Activated T-helper 1 cell treated with Interleukin-2 at 50 U/mL for 16 hours (primary cell): ENCODE measurements at places on chromosomes 13 and 19.

DNA sequence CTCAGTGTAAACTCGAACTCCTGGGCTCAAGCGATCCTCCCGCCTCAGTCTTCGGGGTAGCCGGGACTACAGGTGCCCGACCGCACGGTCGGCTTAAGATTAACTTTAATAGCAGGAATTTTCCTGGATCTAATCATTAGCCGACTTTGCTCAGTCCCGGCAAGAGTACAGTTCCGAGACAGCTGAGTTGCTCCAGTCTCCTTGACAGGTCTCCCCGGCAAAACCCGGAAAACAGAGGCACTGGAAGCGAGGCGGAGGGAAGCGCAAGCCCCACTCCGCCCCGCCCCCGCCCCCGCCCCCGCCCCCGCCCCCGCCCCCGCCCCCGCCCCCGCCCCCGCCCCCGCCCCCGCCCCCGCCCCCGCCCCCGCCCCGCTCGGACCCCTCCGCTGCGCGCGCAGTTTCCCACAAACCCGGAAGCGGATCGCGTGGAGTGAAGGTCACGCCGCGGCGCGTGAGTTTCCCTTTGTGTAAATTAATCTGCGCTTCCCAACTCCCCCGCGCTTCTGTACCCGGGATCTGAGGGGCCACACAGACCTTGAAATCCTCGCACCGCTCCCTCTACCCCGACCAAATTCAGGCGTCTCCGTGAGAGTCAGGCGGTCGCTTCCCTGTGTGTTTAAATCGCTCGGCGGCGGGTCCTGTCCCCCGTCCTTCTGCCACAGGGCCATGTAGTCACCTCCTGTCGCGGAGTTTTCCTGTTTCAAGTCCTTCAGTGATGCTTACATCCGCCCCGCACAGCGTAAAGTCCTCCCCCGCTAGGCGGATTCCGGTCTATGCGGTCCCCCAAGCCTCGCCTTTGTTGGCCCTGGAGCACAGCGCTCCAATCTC, at the start of gene ZNF480:
TSS of gene ZNF480 (plus strand) at position 397 of the 828 bp plus-strand sequence. CDS start 3,244 bp downstream, outside the sequence.
- peak; percentile 79 for DNase-seq

DNA sequence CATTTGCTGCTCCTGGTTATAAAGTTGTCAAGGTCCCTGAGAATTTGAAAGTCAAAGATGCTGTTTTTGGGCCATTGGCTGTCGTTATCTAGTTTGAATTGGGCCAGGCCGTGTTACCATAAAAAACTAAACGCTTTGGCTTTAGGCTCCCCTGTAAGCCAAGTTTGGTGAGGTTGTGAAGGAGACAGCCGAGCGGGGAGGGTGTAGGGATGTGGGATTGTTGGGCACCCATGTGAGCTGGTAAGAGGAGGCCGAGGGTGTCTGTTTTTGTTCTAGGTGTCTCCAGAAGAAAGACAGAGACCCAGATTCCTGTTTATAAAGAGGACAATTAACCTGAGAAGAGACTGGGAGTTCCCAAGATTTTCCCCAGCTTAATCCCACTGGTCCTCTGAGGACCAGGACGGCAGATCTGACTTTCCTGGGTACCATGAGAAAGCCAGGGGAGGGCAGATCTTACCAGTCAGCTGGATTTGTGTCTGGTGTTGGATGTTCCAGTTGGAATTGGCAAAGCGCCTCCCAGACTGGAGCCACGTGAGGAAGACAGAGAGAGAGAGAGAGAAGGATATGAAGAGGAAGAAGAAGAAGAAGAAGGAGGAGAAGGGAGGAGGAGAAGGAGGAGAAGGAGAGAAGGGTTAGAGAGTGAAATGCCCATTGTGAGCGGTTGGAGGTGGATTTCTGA, 25.1 kb downstream of the TMEM255B start:
- DNase-seq = no peak

DNA sequence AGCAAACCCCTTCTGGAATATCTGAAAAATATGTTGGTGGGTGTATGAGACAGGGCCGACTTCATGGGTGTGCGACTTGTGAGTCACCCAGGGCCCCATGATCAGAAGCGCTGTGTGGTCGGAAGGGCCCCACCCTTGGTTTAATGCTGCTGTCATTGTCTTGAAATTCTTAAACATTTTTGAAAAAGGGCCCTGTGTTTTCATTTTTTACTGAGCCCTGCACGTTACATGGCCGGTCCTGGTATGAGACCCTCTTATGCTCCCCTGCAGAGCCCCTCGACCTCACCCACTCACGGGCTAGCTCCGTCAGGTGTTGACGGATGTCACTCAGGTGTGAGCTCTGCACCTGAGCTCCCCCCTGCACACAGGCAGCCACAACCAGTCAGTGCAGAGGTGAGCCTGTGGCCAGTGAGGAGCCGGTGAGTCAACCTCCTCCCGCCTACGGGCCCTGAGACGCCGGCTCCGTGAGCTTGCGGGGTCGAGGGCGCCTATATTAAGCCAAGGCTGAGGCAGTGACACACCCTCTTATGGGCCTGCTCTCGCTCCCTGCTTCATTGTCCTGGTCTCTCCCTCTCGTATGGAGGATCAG, 27.7 kb downstream of the GADD45B start:
- peak; percentile 67 for DNase-seq

- no peak for DNase-seq
Measured at GRCh38 chr13:37106642-37107041, 1.2 kb upstream of the CSNK1A1L start.

- DNase-seq = peak; percentile 54
Measured at GRCh38 chr19:5138606-5139582, 170.0 kb downstream of the KDM4B start.

DNA sequence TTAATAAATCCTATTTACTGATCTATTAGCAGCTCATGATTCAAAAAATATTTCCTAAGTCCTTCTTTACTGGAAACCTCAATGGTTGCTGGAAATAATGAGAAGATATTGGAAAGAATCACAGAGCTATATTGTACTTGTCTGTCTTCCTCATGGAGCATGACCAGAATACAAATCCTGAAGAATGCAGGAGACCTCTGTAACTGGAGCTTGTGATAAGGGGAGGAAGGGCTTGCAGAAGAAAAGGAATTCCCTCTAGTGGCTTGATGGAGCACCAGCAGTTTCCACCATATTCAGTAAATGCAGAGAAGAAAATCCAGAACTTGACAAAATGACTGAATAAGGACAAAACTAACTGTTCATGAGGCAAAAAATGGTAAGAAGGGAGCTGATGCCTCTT, 1333.1 kb downstream of the EFNB2 start:
- no peak for DNase-seq

DNA sequence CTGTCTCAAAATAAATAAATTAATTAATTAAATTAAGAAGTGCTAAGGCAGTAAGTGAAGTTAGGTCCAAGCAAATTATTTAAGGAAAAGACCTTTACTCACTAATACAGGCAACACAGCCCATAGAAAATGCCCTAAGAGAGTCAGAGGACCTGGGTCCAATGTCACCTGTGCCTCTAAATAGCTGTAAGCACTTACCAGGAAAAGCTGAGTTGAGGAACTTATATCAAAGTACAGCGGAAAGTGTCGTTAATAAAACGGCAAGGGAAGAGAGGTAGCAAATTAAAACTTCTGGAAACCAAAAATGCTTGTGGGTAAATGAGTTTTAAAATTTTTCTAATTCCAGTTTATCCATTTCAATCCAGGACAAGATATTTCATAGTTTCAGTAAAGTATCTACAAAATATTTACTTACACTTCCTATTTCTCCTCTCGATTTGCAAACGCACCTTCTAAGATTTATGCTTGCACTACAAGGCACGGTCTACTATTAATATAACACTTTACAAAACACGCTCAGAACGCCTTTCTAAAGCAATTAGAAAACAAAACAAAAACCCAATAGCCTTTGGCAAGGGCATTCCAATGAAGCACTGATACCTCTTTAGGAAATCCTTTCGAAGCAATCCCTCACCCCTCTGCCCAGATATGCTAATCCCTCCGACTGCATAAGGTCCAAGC, 963 bp downstream of the VPS36 start:
- no peak for DNase-seq

- no peak for DNase-seq
Measured at GRCh38 chr13:29111446-29111845, 291.3 kb downstream of the MTUS2 start.

DNA sequence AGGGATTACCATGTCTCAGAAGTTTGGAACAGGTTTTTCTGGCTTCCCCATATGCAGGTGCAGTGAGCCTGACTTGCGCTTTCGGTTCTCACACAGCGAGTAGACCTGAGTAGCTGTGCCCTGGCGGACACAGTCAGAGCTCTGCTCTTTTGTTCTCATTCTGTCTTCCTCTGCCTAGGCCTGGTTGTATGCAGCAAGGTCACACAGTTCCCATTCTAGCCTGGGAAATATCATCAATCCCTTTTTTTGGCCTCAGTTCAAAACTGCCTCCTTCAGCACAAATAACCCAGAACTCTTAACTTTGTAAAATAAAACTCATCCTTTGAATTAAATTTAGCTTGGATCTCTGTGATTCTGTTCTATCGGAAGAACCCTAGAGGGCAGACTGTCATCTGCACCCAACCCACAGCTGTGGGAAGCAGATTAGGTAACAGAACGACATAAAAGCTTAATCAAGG, 10.2 kb downstream of the OXGR1 start:
- no peak for DNase-seq

DNA sequence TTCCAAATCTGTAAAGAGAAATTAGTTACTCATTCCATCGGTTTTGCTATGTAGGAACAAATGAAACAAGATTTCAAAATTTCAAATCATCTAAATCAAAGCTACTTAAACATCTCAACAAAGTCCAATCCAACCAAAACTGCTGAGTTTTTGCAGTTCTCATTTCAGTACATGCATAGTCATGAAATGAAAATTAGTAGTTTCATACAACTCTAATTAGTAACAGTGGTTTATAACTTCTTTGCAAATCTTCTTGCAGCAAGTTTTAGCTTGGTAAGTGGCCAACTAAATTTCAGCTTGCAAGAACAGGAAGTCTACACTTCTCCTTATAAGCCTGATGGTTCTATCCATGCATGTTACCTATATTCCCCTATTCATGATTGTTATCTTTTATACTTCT, 75.6 kb downstream of the SPRY2 start:
- DNase-seq = no peak

GRCh38 chr19:51272183-51272810, 21.4 kb downstream of the SIGLECL1 start:
- DNase-seq = peak; percentile 10

DNA sequence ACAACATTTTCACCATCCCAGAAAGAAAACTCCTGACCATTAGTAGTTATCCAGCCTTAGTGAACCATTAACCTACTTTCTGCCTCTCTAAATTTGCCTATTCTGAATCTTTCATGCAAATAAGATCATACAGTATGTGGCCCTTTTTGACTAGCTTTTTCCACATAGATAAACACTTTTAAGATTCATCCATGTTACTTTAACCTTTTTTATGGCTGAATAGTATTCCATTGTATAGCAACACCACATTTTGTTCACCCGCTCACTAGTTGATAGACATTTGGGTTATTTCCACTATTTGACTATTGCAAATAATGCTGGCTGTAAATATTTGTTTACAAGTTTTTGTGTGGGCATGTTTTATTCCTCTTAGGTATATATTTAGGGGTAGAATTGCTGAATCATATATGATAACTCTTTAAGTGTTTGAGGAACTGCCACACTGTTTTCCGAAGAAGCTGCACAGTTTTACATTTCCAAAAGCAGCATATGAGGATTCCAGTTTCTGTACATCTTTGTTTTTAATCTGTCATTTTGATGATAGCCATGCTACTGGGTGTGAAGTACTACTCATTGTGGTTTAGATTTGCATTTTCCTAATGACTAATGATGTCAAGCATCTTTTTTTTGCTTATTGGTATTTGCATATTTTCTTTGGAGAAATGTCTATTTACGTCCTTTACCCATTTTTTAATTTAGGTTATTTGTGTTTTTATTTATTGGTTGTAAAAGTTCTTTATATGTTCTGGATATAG, 17.1 kb downstream of the COG6 start:
- DNase-seq = no peak

- no peak for DNase-seq
Measured at GRCh38 chr13:68616600-68617222, 1386.6 kb upstream of the PCDH9 start.

- DNase-seq = no peak
Measured at GRCh38 chr19:7304200-7304599, 10.0 kb upstream of the INSR start.

DNA sequence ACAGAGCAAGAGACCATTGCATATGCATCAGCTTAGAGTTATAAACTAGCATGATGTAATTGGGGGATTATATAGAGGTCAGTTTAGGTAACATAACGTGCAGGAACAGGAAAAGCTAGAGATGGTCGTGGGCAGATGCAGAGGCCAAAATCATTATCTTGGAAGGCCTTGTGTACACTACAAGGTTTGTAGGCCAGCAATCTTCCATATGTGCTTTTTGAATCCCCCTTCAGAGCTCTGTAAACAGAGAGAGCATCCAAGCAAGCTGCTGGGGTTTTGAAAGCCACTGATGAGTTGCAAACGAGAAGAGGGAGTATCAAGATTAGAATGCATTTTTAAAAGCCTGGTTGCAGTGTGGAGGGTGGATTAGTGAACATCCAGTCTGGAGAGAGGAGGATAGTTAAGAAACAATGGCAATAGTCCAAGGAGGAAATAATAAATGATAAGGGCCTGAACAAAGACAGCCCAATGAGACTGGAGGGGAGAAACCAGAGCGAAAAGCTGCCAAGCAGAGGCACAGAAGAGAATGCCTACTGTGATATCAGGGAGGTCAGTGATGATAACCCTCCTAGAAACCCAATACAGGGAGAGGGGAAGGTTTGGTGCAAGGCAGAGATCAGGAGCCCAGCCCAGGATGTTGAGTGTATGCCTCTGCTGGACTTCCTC, 109.6 kb downstream of the ZAR1L start:
- no peak for DNase-seq

- DNase-seq = no peak
Measured at GRCh38 chr19:44677019-44677811, 5.9 kb downstream of the CEACAM19 start.

GRCh38 chr13:108911807-108912206, 282.4 kb downstream of the MYO16 start:
- no peak for DNase-seq

DNA sequence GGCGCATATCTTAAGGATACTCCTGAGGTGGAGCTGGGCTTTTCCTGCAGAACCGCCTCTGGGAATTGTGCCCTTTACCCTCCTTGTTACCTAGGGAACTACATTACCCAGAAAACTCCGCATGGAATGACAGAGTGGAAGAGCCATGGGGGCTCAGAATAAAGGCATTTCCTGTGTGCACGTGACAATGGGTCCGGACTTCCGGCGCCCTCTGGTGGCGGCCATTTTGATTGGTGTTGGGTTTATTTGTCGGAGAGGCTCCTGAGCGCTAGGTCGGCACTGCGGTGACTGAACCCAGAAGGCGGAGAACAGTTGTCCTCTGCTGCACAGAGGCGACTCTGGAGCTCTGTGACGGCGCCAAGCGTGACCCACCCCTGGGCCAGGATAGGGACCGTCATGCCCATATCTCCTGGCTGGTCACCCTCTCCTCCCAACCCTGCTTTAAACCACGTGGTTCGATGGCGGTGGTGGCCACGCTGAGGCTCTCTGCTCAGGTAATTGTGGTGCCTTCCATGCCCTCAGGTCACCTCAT, at the start of gene ZNF587B:
TSS of gene ZNF587B (plus strand) at position 229 of the 532 bp plus-strand sequence. CDS start at position 459, 230 bp downstream.
- DNase-seq = no peak

DNA sequence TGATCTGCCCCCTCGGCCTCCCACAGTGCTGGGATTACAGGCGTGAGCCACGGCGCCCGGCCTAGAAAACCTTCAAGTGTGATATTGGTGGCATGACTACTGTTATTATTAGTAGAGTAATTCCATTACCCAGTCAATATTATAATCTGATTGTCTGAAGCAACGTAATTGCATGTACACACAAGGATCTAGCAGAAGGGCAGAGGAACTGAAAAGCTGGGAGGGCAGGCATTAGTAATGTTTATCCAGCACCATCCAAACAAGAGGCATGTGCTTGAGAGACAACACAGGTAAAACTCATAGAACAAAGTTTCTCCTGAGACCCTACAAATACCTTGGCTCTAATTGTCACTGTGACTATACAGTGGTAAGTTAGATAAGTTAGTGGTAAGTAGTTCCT, 56.2 kb upstream of the ITM2B start:
- no peak for DNase-seq
